ENCODE measurements at places on chromosomes 4 and X.

GRCh38 chr4:101475246-101475645 lies 127.9 kb upstream of the PPP3CA start:
- DNase-seq = no peak

DNA sequence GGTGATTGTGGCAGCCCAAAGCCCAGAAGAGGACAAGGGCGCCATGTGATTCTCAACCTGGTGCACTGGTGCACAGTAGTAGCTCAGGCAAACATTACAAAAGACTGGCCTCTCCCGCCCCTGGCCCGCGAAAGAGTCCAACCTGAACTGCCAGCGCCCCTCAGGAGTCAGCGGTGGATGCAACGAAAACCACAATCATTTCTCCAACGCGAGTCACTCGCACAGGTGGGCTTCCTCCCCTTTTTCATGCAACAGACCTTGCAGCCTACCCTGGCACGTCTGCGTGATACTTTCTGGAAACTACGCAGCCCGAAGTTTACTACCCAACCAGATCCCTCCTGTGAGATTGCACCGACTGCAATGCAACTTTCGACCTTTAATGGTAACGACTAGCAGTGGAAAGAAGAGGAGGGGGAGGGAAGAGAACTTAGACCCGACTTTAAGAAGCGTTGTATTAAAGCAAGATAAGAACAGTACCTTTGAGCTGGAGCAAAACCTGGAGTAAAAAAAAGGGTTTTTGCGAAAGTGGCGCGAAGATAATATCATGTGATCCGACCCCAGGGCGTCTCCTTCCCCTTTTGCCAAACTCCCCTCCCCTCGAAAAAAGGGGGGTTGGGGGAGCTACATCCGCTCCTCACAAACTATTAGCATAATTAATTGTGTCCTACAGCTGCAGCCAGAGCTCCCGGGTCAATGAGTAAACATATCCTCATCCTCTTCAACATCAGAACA lies 63.3 kb upstream of the CCDC160 start:
- no peak for DNase-seq

DNA sequence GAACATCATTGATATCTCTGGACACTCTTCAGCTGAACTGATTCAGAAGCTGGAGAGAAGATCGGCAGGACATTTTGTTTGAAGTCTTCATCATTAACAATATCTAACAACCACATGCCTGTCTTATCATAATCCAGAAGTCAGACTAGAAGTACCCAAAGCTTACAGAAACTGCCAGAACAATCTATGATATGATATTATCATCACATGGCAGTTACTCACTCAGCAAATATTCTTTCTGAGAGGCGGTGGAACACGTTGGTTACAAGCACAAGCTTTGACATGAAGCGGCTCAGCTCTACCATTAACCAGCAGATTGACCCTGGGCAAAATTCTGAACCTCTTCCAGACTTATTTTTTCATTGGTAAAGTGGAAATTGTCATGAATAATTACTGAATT lies 69.4 kb upstream of the KIT start:
- DNase-seq = no peak

DNA sequence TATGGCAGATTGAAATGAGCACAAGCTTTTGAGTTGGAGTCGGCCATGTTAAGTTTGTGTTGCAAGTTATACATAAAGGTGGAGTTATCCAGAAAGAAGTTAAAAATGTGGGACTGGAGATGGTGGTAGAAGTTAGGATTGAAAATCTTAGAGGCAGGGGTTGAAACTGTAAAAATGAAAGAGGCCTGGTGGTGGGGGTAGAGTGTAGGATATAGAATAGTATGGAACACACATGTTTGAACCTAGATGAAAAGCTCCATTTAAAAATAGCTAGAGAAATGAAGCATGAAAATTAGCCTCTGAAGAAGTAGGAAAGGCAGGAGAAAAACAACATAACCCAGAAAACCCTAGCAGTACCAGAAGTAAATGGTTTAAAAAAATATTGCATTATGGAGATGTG lies 131.8 kb upstream of the ENPEP start:
- DNase-seq = peak; percentile 12

DNA sequence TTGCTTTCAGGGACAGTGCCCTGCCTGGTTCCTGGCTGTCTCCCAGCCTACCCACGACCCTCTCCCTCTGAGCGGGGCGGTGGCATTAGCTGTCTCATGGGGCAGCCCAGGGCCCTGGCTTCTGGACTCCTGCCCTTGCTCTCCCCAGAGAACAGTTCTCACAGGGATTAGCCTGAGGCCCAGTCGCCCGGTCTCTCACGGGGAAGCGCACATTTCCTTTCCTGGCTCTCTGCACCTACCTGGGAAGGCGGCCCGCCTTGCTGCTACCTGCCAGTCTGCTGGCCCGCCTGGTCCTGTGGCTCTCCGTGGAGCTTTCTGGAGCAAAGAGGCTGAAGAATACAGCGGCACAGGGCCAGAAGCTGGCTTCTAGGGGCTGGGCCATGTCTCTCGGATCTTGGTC lies 128.4 kb downstream of the FHDC1 start:
- no peak for DNase-seq

- no peak for DNase-seq
Measured at GRCh38 chr4:168713253-168713652, 216.4 kb downstream of the PALLD start.

- DNase-seq = peak; percentile 97
Measured at GRCh38 chr4:76624241-76624681, 189.2 kb downstream of the SHROOM3 start.

GRCh38 chr4:163680386-163681098 lies 186.1 kb downstream of the TMA16 start:
- no peak for DNase-seq

DNA sequence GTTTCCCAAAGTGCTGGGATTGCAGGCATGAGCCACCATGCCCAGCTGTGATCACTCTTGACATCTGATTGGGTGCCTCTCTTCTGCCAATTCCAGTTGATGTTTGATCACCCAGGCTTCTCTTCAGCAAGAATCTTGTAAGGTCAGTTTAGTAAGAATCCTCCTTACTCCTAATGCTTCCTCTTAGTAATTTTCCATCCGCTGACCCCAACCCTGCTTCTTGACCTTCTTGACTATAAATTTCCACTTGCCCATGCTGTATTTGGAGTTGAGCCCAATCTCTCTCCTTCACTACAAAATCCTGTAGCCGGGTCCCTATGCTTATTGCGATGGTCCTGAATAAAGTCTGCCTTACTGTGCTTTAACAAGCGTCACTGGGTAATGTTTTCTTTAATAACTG lies 75.4 kb downstream of the DDIT4L start:
- no peak for DNase-seq

- DNase-seq = no peak
Measured at GRCh38 chr4:172553216-172553615, 615.4 kb upstream of the GALNT7 start.

GRCh38 chr4:141467225-141467624 lies 169.2 kb upstream of the IL15 start:
- DNase-seq = no peak

GRCh38 chr4:42142591-42142990 lies 9.9 kb downstream of the BEND4 start:
- DNase-seq = peak; percentile 44

DNA sequence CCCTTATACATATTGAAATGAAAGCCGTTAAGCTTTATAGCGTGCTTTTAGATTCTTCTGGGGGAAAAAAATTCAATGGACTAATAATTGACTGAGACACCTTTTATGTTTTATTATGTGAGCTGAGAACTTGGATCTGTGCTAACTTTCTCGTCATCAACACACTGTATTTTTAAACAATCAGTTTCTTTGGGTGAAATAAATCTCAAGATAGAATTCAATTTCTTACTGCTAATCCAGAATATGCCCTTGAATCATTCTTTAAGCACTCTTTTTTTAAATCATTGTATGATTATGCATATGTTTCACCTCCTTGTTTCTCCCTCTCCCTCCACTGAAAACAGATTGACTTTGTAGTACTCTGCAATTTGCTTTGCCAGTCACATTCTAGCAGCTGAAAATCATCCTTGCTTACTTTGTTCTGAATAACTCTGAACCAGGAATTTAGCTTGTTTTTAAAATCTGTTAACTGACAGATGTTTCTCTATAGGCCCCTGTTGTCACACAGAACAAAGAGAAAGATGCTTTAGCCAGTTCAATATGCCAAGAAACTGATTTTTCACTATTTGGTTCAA lies 81.5 kb downstream of the SLIT2 start:
- no peak for DNase-seq

GRCh38 chrX:105167233-105167632 lies 53.3 kb downstream of the TEX13A start:
- no peak for DNase-seq

DNA sequence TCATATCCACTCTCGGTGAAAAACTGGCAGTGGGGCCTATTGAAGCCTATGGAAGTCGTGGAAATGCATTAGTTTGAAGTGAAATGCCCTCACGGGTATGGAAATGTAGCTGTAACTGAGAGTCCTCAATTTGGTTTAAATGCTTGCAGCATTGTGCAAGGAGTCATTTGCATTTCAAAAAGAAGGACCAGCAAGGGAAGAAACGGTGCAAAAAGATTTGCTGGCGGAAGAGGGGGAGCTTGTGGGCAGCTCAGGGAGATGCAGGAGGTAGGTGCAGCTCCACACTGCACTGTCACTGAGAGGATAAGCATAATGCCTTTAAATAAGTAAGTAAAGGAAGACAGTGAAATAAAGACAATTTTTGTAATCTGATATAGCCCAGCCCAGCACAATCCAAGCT lies 400.4 kb upstream of the DIPK2B start:
- DNase-seq = no peak

DNA sequence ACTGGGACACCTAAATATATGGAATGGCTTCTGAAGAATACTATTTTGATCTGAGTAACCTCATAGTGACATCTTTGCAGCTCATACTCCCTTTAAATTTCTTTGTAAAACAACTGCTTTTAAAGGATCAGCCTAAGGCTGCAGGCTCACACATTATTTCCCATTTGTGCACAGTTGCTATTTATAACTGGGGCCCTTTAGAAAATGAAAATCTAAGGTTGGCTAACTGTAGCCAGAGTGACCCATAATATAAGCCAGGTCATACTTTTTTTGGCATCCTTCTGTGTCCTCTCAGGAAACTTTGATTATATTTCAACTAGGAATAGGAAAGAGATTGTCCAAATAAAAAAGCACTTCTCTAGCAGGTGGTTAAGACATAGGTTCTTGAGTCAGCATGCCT lies 123.6 kb upstream of the RASGEF1B start:
- DNase-seq = no peak

DNA sequence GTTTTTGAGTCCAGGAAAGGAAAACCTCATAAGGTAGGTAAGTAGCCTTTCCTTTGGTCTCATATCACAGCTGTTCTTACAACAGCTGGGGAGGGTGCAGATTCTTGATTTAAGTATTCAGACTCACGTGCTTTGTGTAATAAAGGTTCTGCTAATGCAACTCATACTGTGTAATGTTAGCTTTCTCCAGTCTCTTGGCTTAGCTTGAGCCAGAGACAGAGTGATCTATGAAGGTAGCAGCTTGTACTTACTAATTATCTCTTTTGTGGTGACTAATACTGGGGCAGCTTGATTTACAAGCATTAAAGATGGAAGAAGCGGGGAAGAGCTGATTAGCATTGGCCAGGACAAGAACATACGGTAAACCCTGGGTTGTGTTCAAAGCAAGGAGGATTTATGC lies 80.3 kb downstream of the LNX1 start:
- DNase-seq = no peak

- DNase-seq = no peak
Measured at GRCh38 chr4:21688596-21689265, 259.8 kb downstream of the KCNIP4 start.

- peak; percentile 34 for DNase-seq
Measured at GRCh38 chrX:17527922-17528321, 152.9 kb downstream of the NHS start.

- DNase-seq = no peak
Measured at GRCh38 chr4:156052116-156052515, 98.5 kb upstream of the CTSO start.

GRCh38 chr4:42313872-42314271 lies 83.4 kb upstream of the SHISA3 start:
- no peak for DNase-seq

GRCh38 chr4:108264693-108265092 lies 96.0 kb upstream of the LEF1 start:
- DNase-seq = no peak

DNA sequence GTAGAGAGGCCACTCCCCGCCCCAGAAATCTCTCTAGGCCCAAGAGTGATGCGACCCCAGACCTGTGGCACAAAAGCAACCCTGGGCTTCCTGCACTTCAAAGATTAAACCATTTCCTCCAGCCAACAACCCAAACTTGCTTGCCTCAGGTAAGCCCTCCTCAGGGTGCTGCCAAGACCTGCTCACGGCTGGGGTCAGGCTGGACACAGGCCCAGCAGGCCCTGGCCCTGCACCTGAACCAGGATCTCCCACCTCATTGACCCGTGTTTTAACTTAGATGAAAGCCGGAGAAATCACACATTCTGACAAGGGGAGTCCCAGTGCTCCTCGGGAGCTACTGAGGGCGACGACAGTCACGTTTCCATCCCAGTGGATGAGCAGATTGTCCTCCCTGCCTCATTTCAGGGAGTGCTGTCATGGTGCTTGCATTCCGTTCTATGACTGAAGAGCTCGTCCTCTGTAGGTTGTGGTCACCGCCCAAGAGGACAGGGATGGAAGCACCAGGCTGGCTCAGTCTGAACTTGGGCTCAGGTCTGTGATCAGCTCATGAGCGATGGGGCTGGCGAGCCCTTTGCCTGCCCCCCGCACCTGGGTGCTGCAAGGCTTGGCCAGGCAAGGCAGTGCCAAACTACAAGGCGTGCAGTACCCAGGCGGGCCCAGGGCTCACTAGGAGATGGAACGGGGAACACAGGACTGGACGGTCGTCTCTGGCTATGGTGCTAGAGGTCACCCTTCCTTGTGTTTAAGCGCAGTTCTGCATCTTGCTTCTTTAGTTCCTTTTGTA lies 25.9 kb downstream of the WDR1 start:
- no peak for DNase-seq

- no peak for DNase-seq
Measured at GRCh38 chr4:159722052-159722451, 619.2 kb downstream of the RAPGEF2 start.

DNA sequence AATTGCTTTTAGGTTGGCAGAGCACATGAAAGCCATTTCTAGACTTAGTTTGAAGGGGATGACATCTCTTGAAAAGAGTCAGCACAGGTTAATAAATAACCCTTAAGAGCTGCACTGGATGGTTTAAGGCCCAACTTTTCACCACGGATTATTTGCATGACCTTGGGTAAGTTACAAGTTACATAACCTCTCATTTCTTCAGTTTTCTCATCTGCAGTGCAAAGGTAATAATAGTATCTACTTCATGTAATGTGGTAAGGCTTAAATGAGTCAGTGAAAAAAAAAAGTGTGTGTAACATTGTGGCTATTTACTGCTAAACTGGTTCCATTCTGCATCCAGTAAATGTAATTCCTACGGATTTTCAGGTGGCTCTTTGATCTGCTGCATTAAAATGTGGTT lies 715.8 kb downstream of the CCSER1 start:
- DNase-seq = no peak

- DNase-seq = peak; percentile 72
Measured at GRCh38 chr4:138910195-138910913, 105.2 kb upstream of the NOCT start.

DNA sequence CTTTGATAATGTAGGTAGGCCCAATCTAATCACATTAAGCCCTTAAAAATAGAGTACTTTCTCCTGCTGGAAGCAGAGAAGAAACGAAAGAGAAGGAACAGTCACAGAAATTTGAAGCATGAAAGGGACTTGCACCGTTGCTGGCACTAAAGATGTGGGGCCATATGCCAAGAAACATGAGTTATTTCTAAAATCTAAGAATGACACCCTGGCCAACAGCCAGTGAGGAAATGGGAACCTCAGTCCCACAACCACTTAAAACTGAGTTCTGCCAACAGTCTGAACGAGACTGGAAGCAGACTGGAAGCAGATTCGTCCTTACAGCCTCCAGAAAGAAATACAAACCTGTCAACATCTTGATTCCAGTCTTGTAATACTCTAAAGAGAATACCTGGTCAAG lies 70.1 kb downstream of the CENPC start:
- DNase-seq = no peak

Data from M059J (cell line).